ENCODE measurements at places on chromosomes 7 and 10. TPM values are rescaled to one million over a fixed set of nuclear protein-coding genes. Genes with fewer than 3 reads are reported as not detected.

EXOC6 gene
- 20.3 TPM for polyA plus RNA-seq

ACTL6B gene
- polyA plus RNA-seq: 2.9 TPM

THSD7A gene
- polyA plus RNA-seq: 3.7 TPM

VGF gene
- 0.51 TPM for polyA plus RNA-seq

VAX1 gene
- not detected for polyA plus RNA-seq

PARD3 gene
- 25.5 TPM for polyA plus RNA-seq

BEND7 gene
- 7.7 TPM for polyA plus RNA-seq

MRC1 gene
- 12.2 TPM for polyA plus RNA-seq

GPC2 gene
- 3.9 TPM for polyA plus RNA-seq

OPALIN gene
- polyA plus RNA-seq: not detected

PPP1R3C gene
- 39.6 TPM for polyA plus RNA-seq

CUBN gene
- 73.9 TPM for polyA plus RNA-seq

TMEM139 gene
- polyA plus RNA-seq: 36.2 TPM

SUMF2 gene
- polyA plus RNA-seq: 215 TPM

TRPV6 gene
- 2.2 TPM for polyA plus RNA-seq

SPDYE5 gene
- 2.0 TPM for polyA plus RNA-seq

OR13A1 gene
- polyA plus RNA-seq: 0.06 TPM

C7orf33 gene
- polyA plus RNA-seq: not detected

TUBGCP2 gene
- 53.2 TPM for polyA plus RNA-seq

AOC1 gene
- polyA plus RNA-seq: 206 TPM

TMEM270 gene
- 0.10 TPM for polyA plus RNA-seq

TUBAL3 gene
- polyA plus RNA-seq: 33.9 TPM

TYW1B gene
- polyA plus RNA-seq: 7.1 TPM

CALML5 gene
- not detected for polyA plus RNA-seq

PNLIP gene
- 0.12 TPM for polyA plus RNA-seq

FBH1 gene
- polyA plus RNA-seq: 70.5 TPM

LIPF gene
- polyA plus RNA-seq: not detected

SH2D4B gene
- polyA plus RNA-seq: 0.01 TPM

HERC4 gene
- 43.0 TPM for polyA plus RNA-seq

UPK3B gene
- 48.0 TPM for polyA plus RNA-seq

GPR22 gene
- 2.5 TPM for polyA plus RNA-seq

NRCAM gene
- polyA plus RNA-seq: 11.8 TPM

CISD1 gene
- polyA plus RNA-seq: 70.2 TPM

IFIT1B gene
- 0.34 TPM for polyA plus RNA-seq

TWIST1 gene
- polyA plus RNA-seq: 0.61 TPM
